ENCODE measurements at places on chromosomes 5 and 9. TPM values are rescaled to one million over a fixed set of nuclear protein-coding genes. Genes with fewer than 3 reads are reported as not detected.

- no peak overlapping the region for H3K4me3 ChIP-seq
- H3K27me3 ChIP-seq = no peaks in the 10 kb centered on the region
- H3K36me3 ChIP-seq = no peaks in the 10 kb centered on the region
- H3K4me1 ChIP-seq = no peaks in the 10 kb centered on the region
Observed at GRCh38 chr5:83987513-83988292, 267.0 kb upstream of the HAPLN1 start.

The CDH10 gene
- total RNA-seq = under 0.01 TPM

GRCh38 chr5:4384649-4385048, 755.5 kb upstream of the ADAMTS16 start:
- DNase-seq = no peak
- H3K27ac ChIP-seq = no peak overlapping the region
- no peaks in the 10 kb centered on the region for H3K27me3 ChIP-seq
- no peaks in the 10 kb centered on the region for H3K36me3 ChIP-seq

DNA sequence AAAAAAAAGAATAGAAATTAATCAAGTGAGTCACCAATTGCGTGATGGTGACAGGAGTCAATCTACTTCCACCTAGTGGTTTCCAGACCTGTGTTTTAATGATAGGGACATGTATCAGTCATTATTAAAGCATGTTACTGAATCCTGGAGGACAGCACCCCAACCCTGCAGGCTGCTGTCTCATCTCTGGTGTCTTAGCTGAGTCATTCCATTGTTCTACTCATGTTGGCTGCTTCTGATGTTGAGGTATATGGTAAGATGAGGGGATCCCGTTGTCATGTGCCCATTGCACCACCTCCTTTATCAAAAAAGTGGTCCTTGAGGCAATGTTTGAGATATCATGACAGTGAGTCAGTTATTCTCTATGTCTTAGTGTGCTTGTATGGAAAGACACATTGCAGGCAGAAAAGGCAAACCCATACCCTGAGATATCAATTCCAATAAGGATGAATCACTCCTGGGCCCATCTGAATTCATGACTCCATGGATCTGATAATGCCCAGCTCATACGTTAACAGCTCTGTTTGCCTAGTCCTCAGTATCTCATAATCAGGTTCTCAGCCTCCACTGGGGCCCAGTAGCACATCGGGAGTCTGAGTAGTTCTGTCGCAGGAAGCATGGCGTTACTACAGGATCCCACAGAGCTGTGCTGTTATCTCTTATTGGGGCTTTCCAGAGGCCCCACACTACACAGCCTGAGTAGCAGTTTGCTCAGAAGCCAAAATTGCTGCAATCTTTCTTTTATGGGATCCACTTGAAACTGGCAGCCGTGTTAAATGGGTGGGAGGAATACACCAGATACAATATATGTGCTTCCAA, 31.2 kb downstream of the HMGCS1 start:
- no peaks in the 10 kb centered on the region for H3K36me3 ChIP-seq
- no peak overlapping the region for H3K4me3 ChIP-seq
- DNase-seq = no peak
- no peak overlapping the region for H3K27ac ChIP-seq
- H3K4me1 ChIP-seq = no peaks in the 10 kb centered on the region

Data from fibroblast of lung (primary cell).